ENCODE measurements at places on chromosomes 1 and 21. TPM values are rescaled to one million over a fixed set of nuclear protein-coding genes. Genes with fewer than 3 reads are reported as not detected.

DNA sequence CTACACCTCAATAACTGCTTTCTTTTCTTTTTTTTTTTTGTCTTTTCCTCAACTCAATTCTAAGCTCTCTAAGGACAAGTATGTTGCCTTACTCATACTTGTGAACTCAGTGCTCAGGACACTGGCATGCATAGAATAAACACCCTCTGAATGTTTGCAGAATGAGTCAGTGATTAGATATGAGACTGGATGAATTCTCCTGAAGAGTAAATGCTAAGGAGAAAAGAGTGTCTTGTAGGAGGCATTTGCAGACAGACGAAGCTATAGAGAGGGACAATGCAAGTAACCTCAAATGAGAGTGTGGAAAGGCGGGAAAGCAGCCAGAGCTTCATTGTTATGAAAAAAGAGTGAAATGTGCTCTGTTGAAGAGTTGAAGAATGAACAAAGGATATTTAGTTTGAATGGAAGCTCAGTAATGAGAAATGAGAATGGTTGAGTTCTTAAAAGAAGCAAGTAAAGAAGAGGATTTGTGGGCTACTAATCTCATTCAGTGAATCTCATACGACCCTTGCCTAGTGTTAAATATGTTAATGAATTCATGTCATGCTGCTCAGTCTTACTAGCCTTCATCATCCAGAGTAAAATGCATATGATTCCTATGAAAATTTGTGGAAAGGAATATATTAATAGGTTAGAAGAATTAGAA lies 166.1 kb upstream of the DPYD start:
- DNase-seq, result no peak

DNA sequence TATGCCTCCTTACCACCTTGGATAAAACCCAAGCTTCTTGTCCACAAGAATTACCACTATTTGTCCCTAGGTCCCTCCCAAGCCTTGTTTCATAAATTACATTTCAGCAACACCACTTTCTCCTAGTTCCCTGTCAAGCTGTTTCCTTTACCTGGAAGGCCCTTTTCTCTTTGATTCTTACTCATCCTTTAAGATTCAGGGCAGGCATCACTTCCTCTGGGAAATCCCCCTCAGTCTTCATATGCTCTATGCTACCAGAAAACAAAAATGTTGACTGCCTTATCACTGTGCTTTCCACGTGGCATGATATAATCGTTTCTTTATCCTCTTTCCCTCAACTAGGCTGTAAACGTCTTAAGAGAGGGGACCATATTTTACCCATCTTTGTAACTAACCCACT lies 102.7 kb downstream of the LYST start:
- DNase-seq, result no peak

GRCh38 chr1:61087571-61087970 lies 5.2 kb downstream of the NFIA start:
- DNase-seq, result no peak

DNA sequence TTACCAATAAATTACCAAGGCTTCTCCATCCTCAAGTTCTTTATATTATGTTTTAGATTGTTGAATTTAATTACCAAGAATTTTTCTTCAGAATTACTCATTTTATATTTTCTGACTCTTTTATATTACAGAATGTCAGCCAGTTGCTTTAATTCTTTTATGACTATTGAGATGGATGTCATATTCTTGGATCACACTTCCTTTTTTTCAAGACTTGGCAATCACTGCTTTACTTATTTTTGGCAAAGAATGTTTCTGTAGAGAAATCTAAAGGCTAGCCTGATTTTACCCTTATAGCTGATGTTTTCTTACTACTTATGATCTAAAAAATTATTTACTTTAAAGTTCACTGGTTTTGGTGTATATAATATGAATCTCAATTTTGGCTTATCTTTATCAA lies 721.1 kb upstream of the TMPRSS15 start:
- DNase-seq, result no peak

GRCh38 chr21:29578306-29578705 lies 279.6 kb downstream of the BACH1 start:
- no peak for DNase-seq

- no peak for DNase-seq
Observed at GRCh38 chr1:247905910-247906503, 10.6 kb downstream of the OR2W3 start.

GRCh38 chr1:186239171-186239570 lies 135.9 kb downstream of the TPR start:
- no peak for DNase-seq

DNA sequence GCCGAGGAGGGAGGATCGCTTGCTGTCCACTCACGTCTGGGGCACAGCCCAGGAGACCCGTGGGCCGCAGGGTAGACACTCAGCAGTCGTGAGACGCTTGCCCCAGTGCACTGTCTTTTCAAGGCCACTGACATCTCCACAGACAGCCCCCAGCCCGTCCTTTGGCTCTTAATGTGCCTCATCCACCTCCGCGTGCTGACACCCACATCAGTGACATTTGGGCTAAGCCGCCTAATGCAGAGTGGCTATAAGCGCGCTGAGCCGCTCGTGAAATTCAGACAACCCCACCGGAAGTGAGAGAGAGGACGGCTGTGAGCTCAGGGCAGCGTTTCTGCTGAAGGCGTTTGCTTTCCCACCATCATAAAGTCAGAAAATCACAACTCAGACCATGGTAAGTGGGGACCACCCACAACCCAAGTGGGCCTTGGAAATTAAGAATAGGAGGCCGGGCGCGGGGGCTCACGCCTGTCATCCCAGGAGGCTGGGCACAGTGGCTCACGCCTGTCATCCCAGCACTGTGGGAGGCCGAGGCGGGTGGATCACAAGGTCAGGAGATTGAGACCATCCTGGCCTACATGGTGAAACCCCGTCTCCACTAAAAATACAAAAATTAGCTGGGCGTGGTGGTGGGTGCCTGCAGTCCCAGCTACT lies 8.4 kb downstream of the SLC35E2B start:
- no peak for DNase-seq

GRCh38 chr21:41805038-41805437 lies 38.2 kb upstream of the RIPK4 start:
- no peak for DNase-seq

DNA sequence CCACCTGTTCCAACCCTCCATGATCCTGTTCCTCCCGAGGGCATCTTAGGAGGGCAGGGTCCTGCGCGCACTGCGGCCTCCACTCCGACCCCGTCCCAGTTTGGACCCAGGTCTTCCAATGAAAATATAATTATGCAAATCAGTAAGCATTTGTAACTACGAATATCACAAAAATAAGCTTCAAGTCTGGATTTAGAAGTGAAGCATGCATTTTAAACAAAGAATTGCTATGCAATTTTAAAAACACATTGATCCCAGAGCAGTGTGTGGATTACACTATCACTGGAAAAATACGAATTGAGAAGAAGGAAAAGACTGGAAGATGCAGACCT lies 673 bp downstream of the PRMT2 start:
- DNase-seq, result no peak

DNA sequence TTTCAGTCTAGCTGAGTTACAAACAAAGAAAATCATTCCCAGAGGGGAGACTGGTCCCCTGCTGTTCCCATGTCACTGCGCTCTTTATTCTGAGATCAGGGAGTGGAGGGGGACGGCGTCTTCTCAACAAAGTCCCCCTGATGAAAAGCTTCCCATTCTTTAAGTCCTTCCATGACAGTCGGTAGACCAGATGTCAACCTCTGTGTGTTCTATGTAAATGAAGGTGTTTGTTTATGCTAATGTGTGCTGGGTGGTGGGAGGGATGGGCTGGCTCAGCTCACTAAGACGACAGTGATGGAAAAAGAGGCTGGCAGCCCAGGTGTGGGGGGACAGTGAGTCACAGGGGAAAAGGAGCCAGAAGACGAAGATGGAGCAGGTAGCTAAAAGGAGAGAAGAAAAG lies 148.2 kb upstream of the KLHDC7A start:
- DNase-seq, result no peak

- no peak for DNase-seq
Observed at GRCh38 chr21:42245331-42246193, 26.6 kb downstream of the ABCG1 start.

- DNase-seq, result no peak
Observed at GRCh38 chr1:168582688-168583336, 6.4 kb downstream of the XCL1 start.

GRCh38 chr21:36156815-36157670 lies at the start of gene DOP1B:
Gene DOP1B, plus strand, starts transcription at chr21:36156824. Its CDS starts 7,910 bp downstream, at chr21:36164734.
- DNase-seq, result no peak

DNA sequence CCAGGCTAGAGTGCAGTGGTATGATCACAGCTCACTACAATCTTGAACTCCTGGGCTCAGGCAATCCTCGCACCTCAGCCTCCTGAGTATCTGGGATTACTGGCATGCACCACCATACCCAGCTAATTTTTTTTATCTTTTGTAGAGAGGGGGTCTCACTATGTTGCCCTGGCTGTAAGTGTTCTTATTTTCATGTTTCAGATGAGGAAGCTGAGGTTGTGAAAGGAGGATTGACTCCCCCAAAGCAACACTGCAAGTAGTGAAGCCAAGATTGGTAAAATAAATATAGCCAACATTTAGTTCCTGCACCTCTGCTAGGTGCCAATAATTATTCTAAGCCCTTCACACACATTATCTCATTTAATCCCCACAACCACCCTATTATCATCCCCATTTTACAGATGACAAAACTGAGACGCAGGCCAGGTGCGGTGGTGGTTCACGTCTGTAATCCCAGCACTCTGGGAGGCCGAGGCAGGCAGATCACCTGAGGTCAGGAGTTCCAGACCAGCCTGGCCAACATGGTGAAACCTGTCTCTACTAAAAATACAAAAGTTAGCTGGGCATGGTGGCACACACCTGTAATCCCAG lies 2.1 kb downstream of the PMVK start:
- no peak for DNase-seq

- no peak for DNase-seq
Observed at GRCh38 chr1:145845144-145845513, 301 bp upstream of the NUDT17 start.

DNA sequence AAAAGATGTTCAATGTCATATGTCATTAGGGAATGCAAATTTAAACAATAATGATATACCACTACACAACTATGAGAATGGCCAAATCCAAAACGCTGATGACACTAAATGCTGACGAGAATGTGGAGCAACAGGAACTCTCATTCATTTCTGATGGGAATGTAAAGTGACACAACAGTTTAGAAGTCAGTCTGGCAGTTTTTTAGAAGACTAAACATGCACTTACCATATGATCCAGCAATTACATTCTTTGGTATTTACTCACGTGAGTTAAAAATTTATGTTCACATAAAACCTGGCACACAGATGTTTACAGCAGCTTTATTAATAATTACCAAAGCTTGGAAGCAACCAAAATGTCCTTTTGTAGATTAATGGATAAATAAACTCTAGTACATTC lies 110.4 kb upstream of the C1orf21 start:
- DNase-seq, result no peak

DNA sequence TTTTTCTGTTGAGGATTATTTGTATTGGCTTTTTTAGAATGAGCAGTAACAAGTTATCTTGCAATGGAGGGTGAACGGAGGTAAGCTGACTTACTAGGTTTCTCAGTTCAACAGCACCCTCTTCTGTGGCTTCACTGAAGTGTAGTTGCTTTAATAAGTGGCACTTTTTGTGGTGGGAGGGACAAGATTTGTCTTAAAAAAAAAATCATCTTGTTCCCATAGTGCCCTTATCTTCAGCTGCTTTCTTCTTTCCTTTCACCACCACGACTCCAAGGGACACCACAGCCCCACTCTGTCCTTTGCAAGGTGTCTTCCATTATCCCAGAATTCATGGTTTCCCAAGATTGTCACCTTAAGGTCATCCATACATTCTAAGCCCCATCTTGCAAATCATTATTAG lies 92.9 kb downstream of the PIGK start:
- peak; percentile 50 for DNase-seq

DNA sequence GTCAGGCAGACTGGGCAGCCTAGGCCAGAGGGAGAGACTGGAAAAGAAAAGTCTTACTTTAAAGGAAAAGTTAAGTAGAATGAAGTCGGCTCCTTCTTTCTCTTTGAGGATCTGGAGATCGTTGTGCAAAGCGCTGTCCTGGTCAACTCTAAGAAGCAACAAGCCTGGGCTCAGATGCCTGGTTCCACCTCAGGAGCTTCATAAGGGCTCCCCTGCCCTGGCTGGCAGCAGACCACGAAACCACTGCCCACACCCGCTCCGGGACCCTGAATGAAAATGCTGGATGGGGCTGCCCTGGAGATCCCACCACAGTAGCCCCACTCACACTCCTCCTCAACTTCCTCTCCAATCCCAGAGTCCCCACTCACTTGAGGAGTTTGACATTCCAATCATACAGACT lies 6.4 kb downstream of the UBE2Q1 start:
- DNase-seq, result no peak

GRCh38 chr1:117824616-117825015 lies 104.8 kb downstream of the GDAP2 start:
- DNase-seq, result no peak

DNA sequence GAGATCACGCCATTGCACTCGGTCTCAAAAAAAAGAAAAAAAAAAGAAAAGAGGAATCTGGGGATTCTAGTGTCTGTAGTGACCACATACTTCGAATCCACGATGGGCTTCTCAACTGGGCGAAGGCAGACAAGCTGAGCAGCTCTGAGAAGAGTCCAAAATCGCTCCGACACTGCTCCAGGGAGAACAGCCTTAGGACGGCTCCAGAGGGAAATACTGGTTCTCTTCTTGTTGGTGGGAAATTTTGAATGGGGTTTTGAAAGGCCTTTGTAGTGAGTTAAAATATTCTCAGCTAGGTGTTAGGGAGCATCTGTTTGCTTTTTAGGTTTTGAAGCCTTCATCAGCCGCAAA lies 18.3 kb upstream of the HJV start:
- no peak for DNase-seq

- DNase-seq, result no peak
Observed at GRCh38 chr1:222632749-222633148, 14.9 kb downstream of the MIA3 start.

GRCh38 chr1:233440951-233441401 lies 113.5 kb downstream of the MAP3K21 start:
- peak; percentile 19 for DNase-seq

GRCh38 chr1:5390504-5390903 lies 601.7 kb downstream of the NPHP4 start:
- DNase-seq, result no peak

The IQGAP3 gene
- not detected for total RNA-seq

The H6PD gene
- 27.6 TPM for total RNA-seq

The CAPZB gene
- 250 TPM for total RNA-seq

The MROH7 gene
- 1.9 TPM for total RNA-seq

The LIN28A gene
- total RNA-seq, result not detected

The RNU1-1 gene
- total RNA-seq, result 3,337 TPM

The ADARB1 gene
- total RNA-seq, result 50.5 TPM

The CRYBG2 gene
- 1.2 TPM for total RNA-seq

The ARHGAP30 gene
- total RNA-seq, result 152 TPM

The CHI3L1 gene
- not detected for total RNA-seq

The LYPD8 gene
- total RNA-seq, result not detected

The SPRR1A gene
- total RNA-seq, result not detected
